ENCODE measurements at places on chromosomes 6 and 20. TPM values are rescaled to one million over a fixed set of nuclear protein-coding genes. Genes with fewer than 3 reads are reported as not detected.

Gene TSPYL1
- 34.7 TPM for total RNA-seq

Gene ATXN1
- 9.4 TPM for total RNA-seq

Gene DDX43
- not detected for total RNA-seq

Gene APCDD1L
- total RNA-seq, result not detected

DNA sequence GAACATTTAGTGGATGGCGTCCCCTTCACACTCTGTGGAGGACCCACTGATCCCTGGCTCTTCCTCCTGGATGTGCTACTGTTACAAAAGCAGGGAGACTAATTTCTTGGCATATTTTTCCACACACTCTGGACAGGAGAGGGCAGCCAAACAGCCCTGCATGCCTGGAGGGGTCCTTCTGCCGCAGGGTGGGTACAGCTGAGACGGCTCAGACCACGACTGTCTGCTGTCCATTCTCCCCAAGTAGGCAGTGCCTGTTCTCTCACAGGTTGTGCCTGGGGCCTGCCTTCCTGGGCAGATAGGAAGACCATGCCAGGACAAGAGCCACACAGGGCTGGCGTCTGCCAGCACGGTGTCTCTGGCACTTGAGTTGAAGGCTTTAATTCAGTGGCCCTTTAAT lies 260.1 kb downstream of the FOXC1 start:
- no peak for DNase-seq

DNA sequence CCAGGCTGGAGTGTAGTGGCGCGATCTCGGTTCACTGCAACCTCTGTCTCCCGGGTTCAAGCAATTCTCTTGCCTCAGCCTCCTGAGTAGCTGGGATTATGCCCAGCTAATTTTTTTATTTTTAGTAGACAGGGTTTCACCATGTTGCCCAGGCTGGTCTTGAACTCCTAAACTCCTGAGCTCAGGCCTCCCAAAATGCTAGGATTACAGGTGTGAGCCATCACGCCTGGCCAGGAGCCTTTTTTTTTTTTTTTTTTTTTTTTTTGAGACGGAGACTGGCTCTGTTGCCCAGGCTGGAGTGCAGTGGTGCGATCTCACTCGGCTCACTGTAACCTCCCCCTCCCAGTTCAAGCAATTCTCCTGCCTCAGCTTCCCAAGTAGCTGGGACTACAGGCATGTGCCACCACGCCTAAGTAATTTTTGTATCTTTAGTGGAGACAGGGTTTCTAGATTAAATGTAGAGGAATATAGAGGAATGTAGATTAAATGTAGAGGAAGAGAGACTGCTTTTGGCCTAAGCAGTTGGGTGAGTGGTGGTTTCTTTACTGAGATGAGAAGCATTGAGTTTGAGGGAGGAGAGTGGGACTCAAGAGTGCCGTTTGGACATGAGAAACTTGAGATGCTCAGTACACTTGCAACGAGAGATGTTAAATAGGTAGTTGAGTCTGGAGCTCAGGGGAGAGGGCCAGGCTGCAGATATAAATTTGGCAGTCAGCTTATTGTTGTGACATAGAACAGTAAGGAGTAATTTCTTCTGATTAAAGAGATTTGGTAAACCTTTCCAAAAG lies 16.7 kb downstream of the VAPB start:
- DNase-seq, result no peak

GRCh38 chr6:64170316-64170715 lies 534.7 kb downstream of the PHF3 start:
- no peak for DNase-seq

GRCh38 chr20:40954521-40955165 lies 74.0 kb upstream of the TOP1 start:
- no peak for DNase-seq

DNA sequence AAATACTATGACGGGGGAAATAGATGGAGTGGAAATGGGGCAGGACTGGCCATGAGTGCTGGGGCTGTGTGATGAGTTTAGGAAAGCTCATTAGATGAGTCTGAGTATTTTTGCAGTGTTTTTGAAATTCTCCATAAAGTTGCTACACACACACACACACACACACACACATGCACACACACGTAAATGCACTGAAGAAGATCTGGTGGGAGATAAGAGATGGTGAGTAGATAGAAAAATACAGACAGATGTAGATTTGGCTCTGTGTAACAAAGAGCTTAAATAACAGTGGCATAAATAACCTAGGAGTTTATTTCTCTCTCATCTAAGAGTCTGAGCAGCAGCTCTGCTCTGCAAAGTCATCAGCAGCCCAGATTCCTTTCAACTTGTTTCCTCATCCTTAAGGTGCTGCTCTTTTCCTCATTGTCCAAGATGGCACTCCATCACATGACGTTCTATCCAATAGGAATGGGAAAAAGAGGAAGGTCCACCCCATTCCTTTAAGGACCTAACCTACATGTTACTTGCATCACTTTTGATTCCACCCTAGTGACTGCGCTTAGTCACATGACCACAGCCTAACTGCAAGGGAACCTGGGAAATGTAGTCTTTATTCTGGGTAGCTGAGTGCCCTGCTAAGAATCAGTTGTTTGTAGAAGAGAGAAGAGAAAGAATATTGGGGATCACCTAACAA lies 76.4 kb downstream of the EYA2 start:
- DNase-seq, result no peak

DNA sequence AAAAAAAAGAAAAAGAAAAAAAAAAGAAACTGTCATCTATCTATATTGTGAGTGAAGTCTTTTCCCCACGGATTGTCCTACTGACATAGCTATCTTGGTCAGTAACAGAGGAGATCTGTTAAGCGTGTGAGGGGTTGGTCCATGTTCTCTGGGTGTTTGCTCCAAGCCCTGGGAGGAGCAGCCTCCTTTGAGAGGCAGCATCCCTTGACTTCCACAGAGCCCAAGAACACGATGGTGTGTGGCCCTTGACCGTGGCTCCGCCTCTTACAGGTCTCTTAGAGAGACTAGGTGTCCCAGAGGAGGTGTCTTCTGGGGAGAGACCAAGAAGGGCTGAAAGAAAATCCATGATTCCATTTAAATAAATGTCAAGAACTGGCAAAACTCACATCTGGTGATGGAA lies 60.1 kb upstream of the GTSF1L start:
- DNase-seq, result no peak

- DNase-seq, result no peak
Measured at GRCh38 chr6:437037-437392, 45.5 kb downstream of the IRF4 start.

DNA sequence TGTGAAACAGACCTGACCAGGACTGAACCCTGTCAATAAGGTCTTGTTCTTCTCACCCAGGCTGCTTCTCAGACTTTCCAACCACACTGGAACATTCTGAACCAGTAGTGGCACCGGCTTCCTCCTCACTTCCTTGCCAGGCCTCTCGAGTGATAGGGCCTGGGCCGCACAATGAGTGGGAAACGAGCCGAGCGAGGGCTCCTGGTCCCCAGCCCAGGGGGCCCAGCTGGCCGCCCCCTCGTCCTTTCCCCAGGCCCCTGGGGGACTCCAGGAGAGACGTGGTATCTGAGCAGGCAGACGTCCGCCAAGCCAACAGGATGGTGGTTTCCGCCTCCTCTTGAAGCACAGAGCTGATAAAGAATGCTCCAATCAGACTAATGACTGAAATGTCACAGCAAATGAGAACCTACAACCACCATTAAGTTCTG lies 117.9 kb downstream of the GMDS start:
- DNase-seq, result peak; percentile 67

DNA sequence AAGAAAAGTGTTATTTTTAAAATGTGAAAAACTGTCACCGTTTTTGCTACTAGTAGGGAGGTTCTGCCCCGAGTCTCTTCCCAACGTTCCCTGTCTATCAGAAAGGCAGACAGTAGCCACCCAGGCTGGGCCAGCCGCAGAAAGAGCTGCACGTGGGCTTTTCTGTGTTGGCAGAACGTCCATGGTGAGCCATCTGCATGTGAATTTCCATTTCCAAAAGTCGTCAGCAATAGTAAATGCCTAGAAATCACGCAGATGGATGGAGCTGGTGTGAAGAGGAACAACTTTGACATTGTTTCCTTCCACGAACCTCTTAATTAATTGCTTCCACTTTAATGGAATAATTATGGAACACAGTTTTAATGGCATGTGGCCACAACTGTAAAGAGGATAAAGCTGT lies 97.5 kb downstream of the FAM120B start:
- no peak for DNase-seq
